CD8-positive, alpha-beta T cell (primary cell): ENCODE measurements at places on chromosomes 3 and 15. TPM values are rescaled to one million over a fixed set of nuclear protein-coding genes. Genes with fewer than 3 reads are reported as not detected.
A peak's percentile ranks its signal among the peaks of the same experiment; 100 is the strongest.

DNA sequence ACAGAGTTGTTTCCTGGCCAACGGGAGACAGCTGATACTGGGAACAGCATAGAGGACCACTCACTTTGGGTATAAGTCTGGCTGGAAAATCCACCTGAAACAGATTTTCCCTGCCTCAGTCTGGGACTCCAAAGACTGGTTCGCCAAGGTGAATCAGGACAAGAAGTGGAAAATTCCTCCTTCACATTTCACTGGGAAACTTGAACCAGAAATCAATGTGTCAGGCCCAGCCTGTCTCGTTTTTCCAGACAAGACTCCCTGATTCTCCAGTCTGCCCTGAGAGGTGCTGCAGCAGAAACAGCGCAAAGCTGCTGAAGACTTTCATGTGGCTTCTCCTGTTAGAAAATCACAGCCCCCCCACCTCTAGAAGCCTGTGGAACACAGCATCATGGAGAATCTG lies 269.8 kb downstream of the OPA1 start:
- no peak for DNase-seq

SHC4 gene
- total RNA-seq: not detected

- no peak for DNase-seq
Measured at GRCh38 chr3:43102773-43103480, 3.0 kb downstream of the POMGNT2 start.

GRCh38 chr3:106745344-106746168 lies 631.7 kb upstream of the CCDC54 start:
- no peak for DNase-seq

GRCh38 chr3:139465636-139466035 lies 10.7 kb downstream of the RBP2 start:
- no peak for DNase-seq

P2RY1 gene
- total RNA-seq: not detected

MUC20 gene
- 1.7 TPM for total RNA-seq

GRCh38 chr3:134057006-134057653 lies 27.4 kb upstream of the SLCO2A1 start:
- no peak for DNase-seq

SERPINI2 gene
- total RNA-seq: not detected

- peak; percentile 58 for DNase-seq
Measured at GRCh38 chr3:185825006-185825638, at the start of gene IGF2BP2. Gene IGF2BP2, minus strand, starts transcription at chr3:185825042. Its CDS starts 82 bp downstream, at chr3:185824960.

DNA sequence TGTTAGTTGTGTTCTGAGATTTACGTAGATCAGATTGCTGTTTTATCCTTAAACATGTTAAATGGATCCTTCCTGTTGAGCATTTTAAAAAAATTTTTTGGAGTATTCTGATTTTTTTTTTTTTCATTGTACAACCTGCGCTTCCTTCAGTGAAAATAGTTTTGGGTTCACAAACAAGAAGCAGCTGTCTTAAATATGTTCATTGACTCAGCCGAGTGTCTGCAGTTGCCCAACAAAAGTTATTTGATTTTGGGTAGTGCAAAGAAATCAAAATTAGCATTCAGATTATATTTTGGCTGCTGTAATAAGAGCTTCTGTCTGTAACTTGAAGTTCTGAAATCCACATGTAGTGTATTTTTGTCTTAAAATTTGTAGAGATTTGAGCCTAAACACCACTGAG lies 148.2 kb downstream of the BBX start:
- no peak for DNase-seq

DNA sequence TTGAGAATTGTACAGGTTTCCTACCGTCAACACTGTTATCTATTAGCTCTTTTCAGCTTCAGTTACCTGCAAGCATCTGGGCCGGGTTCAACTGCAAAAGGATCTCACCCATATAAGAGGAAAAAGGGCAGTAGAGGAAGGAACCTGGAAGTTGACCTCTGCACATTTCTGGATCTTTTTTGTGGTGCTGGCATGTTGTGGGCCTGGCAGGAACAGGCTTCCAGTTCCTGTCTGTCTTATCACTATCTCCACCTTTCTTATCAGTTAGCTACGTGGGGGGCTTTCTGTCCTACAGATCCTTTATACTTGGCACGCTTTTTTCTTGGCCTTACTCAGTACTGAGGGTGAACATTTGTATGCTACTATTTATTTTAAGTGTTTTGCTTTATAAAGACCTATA lies 42.2 kb upstream of the TJP1 start:
- DNase-seq: no peak

DNA sequence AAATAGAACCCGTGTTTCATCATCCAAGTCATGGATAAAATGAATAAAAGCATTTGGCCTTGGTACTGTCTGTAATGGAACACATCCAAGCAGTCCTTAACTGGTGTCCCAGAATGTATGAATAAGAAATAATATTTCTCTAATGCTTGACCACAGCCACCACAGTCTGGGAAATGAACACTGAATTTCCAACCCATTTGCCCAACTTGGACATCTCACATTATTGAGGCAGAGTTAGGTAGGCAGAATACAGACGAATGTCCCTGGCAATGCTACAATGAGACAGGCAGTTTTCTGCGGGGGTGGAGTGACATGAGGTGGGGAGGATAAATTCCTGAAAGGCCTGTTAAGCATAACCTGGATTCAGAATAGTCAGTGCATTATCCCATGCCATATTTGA lies 245.7 kb downstream of the ZIC1 start:
- DNase-seq: no peak

GRCh38 chr3:107142171-107142570 lies 235.1 kb upstream of the CCDC54 start:
- DNase-seq: no peak

- DNase-seq: no peak
Measured at GRCh38 chr3:169146866-169147237, 516.7 kb downstream of the MECOM start.

- no peak for DNase-seq
Measured at GRCh38 chr3:139940622-139941021, 5.6 kb downstream of the CLSTN2 start.

DNA sequence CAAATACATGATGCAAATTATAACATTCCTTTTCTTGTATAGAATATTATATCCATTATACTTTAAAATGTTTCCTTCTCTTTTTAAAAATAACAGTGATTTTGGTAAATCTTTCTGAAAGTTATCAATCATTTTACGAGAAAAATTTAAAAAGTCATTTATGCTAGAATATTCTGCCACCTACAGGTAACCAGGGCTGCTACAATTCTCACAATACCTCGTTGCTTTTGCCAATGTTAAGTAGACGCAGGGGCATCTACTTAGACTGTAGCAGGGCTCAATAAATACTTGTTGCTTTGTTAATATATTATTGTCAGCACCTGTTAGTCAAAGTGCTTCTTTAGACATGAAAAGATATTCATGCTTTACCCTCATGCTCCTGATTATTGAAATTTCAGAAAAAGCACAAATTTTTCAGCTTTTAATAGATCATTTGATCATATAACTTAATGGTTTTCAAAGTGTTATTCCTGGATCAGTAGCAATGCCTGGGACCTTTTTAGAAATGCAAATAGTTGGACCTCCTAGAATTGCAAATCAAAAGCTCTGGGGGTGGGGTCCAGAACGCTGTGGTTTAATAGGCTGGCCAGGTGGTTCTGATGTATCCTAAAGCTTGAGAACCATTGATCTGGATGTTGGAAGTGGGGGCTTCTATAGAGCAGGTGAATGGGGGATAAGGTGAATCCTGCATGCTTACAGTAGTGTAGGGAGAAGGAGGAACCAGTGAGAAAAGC lies 223.6 kb upstream of the PDZRN3 start:
- no peak for DNase-seq

DNA sequence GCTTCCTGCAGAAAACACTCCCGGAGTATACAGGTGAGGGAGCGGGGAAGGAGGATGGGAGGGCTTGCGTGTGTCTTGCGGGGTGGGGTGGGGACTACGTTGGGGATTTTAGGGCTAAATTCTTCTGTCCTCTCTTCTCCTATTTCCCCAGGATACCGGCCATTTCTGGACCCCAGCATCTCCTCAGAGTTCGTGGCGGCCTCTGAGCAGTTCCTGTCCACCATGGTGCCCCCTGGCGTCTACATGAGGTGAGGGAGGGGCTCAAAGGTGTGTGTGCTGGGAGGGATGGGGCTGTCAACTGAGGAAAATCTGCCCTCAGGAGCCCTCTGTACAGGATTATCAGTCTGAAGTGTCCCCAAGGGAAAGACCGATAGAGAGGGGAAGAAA lies 6.6 kb downstream of the DUOX1 start:
- no peak for DNase-seq

- peak; percentile 47 for DNase-seq
Measured at GRCh38 chr15:90086868-90087268, 15.4 kb downstream of the IDH2 start.

- DNase-seq: no peak
Measured at GRCh38 chr3:151816091-151816604, 2.2 kb downstream of the AADAC start.

GRCh38 chr15:74977599-74977998 lies 17.8 kb upstream of the SCAMP5 start:
- no peak for DNase-seq

GRCh38 chr3:177928172-177928873 lies 607.9 kb upstream of the KCNMB2 start:
- DNase-seq: no peak

DNA sequence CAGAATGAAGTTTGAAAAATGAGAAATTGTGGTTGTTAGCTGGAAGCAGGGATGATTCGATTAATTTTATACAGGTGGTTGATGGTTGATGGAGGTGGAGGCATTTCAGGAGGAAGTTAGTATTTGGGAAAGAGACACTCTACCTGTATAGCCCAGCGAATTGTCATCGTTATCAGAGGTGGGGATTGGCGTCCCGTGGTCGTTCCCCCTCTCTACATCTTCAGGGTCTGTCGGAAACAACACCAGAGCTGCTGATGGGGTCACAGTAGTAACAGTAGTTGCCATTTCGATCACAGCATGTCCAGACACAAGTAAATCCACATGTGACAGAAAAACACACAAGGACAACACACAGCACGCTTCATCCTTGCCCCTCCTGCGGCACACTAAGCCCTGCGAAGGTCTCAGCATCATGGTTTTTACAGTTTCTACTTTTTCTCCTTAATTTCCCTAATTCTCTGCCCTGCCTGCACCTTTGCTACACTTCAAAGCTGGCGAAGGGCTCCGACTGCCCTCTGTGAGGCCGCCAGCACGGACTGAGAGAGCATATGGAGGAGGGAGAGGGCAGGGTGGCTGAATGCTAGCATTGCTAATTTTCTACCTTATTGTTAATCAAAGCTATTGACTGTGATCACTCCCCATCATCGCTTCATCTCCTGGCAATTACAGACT lies 642.3 kb downstream of the ROBO1 start:
- no peak for DNase-seq

DNA sequence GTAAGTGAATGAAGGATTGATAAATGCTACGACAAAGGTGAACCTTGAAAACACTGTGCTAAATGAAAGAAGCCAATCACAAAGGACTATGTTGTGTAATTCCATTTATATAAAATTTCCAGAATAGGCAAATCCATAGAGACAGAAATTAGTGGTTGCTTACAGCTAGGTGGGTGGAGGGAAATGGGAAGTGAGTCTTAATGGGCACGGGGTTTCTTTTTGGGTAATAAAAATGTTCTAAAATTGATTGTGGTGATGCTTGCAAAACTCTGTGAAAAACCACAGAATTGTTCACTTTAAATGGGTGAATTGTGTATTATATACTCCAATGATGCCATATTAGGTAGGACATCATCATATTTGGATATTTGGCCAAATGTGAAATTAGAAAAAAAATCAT lies 20.9 kb upstream of the TEX9 start:
- no peak for DNase-seq
